ENCODE measurements at places on chromosomes 3 and 15.
A peak's percentile ranks its signal among the peaks of the same experiment; 100 is the strongest.

DNA sequence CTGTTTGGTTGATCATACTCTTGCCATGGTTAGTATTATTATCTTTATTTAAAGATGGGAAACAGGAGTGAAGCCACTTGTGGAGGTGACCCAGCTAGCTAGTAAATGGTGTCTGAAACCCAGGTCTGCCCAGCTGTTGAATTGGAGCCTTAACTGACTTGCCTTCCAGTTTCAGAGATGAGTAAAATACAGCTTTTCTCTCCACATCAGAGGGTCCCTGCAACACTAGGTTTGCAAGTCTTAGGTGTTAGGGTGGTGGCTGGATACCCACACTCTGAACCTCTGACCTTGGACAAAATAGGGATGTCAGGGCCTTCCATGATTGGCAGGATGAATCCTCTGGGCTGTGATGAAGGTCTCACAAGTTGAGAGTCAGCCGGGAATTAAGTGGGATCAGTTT lies 4.1 kb downstream of the FLNB start:
- no peak for DNase-seq

- no peak for DNase-seq
Measured at GRCh38 chr15:51386029-51386428, 44.6 kb downstream of the GLDN start.

- no peak for DNase-seq
Measured at GRCh38 chr3:37970802-37971201, 19.8 kb upstream of the VILL start.

- DNase-seq, result no peak
Measured at GRCh38 chr3:54681706-54682105, 246.2 kb downstream of the LRTM1 start.

DNA sequence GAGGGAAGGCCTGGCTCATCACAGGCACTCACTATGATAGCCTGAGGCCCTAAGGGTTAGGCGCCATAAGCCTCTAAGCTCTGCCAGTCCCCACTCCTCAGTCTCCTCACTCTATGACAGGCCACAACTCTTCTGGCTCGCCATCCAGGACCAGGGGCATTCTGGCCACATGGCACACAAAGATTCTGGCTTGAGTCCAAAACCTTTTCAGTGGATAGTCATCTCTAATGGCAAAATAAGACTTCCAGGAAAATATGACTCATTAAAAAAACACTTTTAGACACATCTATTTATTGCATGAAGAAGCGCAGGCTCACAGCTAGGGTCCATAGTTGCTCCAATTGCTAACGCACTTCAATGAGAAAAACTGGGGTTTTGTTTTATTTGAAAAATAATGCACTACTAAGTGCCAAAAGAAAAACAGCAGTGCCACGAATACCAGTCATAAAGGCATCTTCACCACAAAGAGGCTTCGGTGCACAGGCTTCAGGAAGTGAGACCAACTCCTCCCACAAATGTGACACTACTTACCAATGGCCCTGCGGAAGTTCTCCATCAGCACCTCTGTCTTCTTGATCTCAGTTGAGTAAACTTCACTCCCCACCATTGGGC lies 11.1 kb downstream of the RUVBL1 start:
- peak; percentile 75 for DNase-seq

DNA sequence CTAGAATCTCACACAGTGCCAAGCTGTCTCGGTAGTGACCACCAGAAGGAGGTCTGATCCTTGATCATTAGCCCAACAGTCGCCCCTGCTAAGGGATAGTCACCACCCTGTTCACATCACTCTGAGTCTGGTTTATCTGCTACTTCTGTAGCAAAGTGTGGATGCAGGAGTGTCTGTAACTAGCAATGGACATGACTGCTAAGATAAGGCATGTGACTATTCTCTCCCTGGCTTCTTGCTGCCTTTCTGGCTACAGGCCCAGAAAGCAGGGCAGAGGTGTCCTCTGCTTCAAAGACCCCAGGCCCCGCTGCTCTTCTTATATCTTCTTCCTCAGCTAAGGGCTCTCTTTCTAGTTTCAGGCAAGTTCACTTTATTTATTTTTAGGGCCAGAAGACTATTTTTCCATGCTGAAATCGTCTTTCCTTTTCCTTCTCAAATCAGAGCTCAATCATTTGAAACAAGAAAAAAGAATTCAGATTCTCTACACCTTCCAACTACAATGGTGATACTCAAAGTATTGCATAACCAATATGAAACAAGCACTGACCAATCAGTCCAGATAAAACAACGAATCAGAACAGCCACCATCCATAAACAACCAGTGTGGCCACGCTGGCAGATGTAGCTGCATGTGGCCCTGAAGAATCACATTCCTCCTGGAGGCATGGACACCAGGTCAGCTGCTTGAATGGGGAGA lies 8.0 kb upstream of the KNG1 start:
- DNase-seq, result no peak

GRCh38 chr3:123854905-123855304 lies 29.2 kb downstream of the MYLK start:
- DNase-seq, result no peak

- no peak for DNase-seq
Measured at GRCh38 chr15:87038404-87038803, 958.7 kb downstream of the AGBL1 start.

DNA sequence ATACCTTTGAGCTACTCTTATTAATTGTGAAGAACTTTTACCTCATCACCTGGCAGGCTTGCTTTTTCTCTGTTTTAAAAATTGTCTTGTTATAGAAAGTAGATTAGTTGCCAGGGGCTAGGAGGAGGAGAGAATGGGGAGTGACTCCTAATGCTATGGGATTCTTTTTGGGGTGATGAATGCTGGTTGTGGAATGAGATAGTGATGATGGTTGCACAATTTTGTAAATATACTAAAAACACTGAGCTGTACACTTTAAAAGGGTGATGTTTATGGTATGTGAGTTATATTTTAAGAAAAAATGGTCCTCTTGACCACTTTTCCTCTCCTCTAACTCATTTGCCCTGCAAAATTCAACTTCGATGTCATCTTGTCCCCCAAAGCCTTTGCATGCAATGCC lies 31.8 kb upstream of the LRIG1 start:
- DNase-seq, result no peak

DNA sequence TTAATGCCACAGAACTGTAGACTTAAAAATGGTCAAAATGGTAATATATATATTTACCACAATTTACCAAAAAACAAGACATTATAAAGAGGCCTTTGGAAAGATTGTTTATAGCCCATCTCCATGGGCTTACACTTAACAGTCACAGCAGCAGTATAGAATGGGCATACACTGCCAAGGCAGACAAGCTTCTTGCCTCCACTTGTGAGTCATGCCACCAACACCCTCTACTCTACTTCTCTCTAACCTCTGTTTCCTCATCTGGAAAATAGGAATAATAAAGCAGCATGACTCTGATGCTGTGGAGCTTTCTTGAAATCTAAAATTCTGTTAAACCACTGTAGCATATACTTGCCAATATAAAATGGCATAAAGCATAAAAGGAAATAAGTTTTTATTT lies 14.4 kb upstream of the GPR156 start:
- DNase-seq, result no peak

GRCh38 chr3:152558386-152558785 lies 276.5 kb upstream of the P2RY1 start:
- no peak for DNase-seq

- no peak for DNase-seq
Measured at GRCh38 chr3:35971686-35972085, 332.4 kb downstream of the ARPP21 start.

DNA sequence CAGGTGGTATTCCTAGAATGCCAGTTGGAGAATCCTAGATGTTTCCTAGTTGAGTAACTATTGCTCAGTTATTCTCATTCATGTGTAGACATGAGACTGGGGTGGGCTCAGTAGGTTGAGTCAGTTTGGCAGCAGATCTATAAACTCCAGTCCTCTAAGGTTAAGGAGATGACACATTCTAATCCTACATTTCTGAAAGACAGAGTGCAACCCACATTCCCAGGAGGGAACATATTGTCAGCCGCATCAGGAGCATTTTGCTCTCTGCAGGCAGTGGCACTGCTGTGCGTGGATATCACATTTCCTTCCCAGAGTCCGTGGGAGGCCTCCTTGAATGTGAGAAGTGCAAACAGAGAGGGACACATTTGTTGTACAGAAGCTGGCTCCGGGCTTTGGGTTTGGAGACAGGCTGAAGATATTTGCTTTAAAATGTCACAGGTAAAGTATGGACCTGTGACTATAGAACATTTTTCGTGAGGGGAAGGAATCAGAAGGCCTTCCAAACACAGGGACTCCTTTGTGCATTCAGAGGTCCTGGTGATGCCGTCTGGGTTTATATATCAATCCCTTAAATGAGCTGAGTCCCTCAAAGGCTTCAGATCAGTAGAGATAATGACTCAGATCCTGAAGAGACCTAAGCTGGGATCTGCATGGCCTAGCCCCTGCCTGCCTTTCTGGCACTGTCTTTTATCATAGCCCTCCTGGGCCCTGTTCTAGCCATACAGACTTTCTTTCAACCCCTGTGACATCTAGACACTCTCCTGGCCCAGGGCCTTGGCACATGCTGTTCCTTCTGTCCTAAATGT lies 156.5 kb downstream of the CADPS start:
- DNase-seq, result no peak

GRCh38 chr3:16460886-16461285 lies 52.6 kb downstream of the RFTN1 start:
- no peak for DNase-seq

GRCh38 chr3:53261712-53262111 lies 5.9 kb upstream of the TKT start:
- no peak for DNase-seq

DNA sequence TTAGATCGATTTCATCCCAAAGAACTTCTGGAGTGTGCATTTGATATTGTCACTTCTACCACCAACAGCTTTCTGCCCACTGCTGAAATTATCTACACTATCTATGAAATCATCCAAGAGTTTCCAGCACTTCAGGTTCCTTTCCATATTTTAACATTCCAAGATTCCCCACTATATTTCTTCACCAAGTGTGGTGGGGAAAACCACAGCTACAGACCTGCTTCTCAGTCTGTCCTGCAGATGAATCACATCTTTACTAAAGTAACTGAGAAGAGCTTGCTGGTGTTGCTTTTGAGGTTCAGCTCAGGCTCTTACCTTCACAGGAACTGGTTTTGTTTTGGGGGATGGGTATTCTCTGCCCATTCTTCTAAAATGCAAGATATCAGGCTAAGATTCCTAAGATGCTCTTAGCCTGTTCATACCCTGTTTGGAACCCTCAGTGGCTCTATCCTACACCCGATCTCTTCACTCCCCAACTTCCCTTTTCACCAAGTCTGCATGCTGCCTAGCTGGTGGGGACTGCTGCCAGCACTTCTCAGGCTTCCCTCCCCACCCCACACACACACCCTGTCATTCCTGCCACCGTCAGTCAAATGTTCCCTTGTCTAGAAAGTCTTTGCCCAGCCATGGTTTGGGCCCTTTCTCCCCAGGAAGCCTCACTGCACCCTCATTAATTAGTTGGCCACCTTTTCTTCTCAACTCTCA lies 30.8 kb downstream of the SRP14 start:
- no peak for DNase-seq

DNA sequence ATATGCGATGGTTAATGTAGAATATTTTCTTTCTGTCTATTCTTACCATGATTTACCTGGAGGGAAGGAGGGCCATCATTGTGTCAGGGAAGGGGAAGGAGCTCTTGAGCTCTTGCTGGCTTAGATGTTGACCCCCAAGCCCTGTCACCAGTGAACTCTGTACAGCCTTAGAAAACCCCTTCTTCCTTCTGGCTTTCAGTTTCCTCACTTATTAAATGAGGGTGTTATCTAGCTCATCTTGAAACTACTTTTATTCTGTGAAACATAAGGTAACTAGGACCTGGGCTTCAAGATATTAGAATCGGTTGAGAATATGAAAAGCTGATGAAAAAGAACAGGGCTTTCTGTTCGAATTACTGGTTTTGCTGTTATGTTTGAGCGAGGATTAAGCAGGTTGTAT lies 25.1 kb upstream of the UTS2B start:
- DNase-seq, result no peak

DNA sequence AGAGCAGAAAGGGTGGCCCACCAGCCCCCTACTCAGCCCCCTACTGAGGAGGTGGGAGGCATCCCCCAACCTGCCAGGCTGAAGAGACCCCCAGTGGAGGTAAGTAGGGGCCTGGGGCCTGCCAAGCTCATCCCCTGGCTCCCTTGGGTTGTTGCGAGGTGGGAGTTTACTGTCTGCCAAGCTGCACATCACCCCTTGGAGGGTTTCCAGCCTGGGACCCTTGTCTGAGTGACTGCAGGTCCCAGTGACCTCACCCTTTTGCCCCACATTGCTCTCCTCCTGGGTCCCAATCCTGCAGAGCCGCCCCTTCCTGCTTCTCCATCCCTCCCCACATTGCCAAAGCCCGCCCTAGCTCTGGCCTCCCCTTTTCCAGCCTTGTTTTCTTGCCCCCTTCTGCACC lies 1.0 kb upstream of the ALS2CL start:
- no peak for DNase-seq

- DNase-seq, result no peak
Measured at GRCh38 chr3:151183265-151183671, 19.7 kb downstream of the GPR171 start.

GRCh38 chr3:181630853-181631252 lies 80.9 kb upstream of the SOX2 start:
- DNase-seq, result no peak

DNA sequence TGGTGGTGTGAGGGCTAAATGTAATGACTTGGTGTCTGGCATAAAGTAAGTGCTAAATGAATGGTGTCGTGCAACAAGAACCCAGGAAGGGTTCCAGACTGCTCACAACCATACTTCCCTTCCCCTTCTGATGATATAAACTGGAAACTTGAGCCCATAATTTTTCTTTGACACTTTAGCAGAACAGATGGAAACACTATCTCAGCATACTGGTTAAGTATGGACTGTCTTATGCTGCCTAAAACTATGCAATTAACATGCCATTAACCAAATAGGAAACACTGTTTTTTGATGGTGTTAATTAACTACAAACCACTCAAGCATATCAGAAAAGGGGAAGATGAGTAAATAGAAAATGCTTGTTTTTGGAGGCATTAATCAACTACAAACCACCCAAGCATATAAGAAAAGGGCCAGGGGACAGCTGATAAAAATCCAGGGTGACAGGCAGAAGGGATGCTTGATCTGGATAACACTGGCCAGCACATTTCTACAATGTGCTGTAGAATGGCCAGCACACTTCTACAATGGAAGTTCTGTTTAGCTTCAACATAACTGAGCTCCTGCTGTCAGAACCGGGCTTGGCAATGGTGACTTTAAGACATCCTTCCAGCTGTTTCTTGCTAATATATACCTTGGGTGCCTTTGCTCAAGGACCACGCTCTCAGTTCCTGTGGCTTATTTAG lies 85.5 kb upstream of the FAM3D start:
- DNase-seq, result no peak

DNA sequence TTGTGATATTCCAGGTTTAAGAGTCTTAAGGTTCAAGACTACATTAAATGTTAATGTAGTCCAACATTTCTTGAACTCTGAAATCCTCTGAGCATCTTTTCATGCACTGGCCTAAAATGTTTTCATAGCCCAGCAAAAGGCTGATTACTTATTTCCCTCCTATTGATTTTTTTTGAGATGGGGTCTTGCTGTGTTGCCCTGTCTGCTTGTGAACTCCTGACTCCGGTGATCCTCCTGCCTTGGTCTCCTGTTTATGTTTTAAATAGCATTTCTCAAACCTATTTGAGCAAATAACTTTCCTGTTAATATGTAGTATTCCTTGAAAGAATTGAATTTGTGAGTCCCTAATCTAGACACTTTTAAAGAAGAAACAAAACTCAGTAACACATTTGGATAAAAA lies 133.5 kb downstream of the IGF1R start:
- no peak for DNase-seq

All from pulmonary artery endothelial cell (primary cell).